Central memory CD4-positive, alpha-beta T cell (primary cell): ENCODE measurements at places on chromosomes 1 and 21.

- DNase-seq: no peak
Measured at GRCh38 chr1:30689901-30690645, 33.3 kb downstream of the MATN1 start.

- DNase-seq: no peak
Measured at GRCh38 chr1:163054181-163054591, 15.0 kb upstream of the RGS4 start.

DNA sequence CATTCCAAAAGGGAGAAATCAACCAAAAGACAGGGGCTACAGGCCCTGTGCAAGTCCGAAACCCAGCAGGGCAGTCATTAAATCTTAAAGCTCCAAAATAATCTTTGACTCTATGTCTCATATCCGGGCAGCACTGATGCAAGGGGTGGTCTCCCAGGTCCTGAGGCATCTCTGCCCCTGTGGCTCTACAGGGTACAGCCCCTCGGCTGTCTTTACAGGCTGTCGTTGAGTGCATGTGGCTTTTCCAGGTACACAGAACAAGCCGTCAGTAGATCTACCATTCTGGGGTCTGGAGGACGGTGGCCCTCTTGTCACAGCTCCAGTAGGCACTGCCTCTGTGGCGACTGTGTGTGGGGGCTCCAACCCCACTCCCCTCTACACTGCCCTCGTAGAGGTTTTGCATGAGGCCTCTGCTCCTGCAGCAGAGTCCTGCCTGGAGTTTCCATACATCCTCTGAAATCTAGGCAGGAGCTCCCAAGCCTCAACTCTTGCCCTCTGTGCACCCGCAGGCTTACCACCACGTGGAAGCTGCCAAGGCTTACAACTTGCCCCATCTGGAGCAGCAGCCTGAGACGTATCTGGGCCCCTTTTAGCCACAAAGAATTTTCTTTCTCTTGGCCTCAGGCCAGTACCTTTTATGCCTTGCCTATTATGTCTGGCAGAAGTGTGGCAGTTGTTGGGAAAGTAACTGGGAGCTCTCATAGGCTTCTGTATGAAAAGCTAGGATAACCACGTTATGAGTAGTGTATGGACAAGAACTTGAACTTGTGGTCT, 52.5 kb downstream of the POU2F1 start:
- no peak for DNase-seq

DNA sequence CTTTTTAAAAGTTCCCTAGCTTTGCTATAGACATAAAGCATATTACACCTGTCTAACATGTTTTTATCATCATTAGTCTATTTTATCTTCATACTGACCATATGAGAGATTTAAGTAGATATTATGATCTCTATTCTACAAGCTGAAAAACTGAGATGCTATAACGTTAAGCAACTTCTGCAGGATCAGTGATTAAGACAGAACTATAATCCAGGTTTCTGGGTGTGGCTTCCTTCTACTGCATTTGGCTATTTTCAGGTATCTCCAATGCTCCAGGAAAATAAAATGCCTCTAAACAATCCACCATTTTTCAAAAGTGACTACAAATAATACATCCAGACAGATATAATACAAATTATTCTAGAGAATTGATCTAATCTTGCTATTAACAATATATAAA, 53.4 kb downstream of the RGS2 start:
- no peak for DNase-seq

DNA sequence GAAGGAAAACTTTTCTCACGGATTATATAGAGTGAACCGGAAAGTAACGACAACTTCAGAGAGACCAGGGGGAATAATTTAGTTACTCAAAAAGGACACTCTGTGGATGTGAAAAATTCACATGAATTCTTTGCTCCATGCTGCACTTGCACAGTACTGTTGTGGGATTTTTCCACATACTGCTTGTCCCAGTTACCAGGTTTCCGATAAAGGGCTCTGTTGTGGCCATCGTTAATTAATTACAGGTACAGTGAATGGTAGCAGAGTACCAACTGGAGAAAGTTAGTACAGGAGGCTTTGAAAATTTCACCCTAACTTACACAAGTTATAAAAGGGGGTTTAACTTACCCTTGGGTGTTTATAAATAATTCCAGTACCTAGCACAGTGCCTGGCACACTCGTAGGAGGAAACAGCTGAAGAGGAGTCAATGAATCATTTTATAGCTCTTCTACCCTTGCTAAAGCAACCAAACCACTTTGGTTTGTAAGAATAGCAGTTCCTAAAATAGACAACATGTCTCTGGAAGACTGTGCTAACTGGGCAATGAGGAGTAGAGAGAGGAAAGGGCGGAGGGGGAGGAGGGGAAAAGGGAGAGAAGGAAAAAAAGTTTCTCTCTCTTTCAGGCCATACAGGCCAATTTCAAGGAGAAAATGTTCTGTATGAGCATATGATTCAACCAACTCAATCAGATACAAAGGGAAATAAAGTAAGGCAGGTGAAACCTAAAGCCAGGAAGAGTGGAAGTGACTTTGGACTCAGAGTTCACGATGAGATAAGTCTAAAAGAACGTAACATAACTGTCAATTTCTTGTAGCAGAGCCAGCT, 98.3 kb upstream of the MAGI3 start:
- no peak for DNase-seq

DNA sequence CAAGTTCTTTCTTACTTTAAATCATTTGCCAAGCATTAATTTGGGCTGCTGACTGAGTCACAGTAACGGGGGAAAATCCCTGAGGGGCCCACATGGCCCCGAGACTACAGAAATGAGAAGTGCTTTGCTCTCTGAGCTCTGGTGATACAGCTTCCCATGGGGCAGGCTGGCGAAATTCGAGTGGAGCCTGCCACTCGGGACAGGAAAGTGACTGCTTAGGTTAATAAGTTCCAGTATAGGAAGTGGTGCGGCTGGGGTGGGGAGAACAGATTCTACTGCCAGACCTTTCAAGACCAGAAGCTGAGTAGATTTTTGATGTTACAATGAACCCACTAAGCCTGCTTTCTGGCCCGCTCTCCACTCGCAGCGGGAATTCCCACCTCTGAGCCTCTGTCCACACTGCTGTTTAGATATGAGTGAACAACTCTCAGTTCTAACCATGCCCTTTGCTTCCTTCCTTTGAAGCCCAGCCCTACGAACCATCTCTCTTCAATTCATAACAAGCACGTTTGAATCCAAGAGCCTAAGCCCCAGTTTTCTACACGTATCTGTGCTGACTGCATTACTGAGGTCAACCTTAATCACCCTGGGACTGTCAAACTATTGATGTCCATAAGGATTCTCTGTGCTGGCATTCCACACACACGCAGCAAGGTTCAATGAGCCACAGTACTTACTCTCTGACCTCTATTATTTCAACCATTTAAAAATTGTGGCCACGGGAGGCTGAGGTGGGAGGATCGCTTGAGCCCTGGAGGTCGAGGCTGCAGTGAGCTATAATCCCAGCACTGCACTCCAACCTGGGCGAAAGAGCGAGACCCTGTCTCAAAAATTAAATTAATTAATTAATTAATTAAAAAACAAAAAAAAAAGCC, 9.6 kb downstream of the ZBTB17 start:
- peak; percentile 24 for DNase-seq

DNA sequence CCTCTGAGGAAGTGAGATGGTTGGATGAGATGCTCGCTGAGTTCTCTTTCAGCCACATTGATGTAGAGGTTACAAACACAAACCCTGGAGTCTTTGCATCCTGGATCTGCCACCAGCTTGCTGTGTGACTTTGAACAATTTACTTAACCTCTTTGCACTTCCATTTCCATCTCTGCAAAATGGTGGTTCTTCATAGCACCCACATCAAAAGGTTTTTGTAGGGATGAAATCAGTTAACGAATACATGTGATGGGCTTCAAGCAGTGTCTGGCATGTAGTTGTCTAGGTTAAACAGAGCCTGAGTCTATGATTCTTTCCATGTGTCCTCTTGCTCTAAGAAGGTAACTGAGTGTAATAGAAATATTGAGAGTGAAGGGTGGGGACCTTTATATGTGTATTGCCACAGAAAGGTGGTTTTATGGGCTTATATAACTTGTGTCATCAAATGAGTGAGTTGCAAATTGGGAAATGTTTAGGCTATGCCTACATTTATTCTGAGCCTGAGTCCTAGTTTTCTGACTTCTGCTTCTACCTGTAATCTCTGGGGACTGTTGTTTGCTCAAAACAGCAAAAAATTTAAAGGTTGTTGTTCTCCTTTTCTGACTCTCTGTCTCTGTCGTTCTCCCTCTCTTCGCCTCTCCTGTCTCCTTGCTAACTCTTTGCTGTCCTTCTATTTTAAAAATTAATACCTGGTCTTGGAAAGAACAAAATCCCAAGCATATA, 27.3 kb upstream of the LRRN2 start:
- no peak for DNase-seq

GRCh38 chr1:214364386-214364785, 83.4 kb downstream of the SMYD2 start:
- no peak for DNase-seq

GRCh38 chr1:206547104-206547503, 39.8 kb downstream of the RASSF5 start:
- DNase-seq: no peak

DNA sequence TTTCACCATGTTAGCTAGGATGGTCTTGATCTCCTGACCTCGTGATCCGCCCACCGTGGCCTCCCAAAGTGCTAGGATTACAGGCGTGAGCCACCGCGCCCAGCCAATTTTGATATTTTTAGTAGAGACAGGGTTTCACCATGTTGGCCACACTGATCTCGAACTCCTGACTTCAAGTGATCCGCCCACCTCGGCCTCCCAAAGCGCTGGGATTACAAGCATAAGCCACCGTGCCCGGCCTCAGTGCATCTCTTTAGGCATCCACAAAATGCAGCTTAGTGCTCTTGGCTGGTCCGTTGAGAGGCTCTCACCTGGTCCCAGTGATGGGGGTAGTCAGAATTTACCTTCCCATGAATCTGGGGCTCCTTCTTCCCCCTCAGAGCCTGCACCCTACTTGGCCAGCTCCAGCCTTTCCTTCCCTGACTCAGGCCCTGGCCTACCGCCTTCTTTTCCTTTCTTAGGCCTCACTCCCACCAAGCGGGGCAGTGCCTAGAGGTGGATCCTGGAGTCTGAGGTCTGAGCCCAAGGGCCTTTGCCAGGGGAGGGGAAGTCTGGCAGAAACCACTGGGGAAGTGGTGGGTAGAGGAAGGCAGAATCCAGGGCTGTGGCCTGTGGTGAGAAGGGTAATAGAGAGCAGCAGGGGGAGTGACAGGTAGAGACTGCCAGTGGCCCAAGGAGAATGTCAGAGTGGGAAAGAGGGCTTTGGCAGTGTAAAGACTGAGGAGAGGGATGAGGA, 3.7 kb downstream of the LENEP start:
- no peak for DNase-seq

GRCh38 chr21:14115646-14116045, 95.1 kb downstream of the LIPI start:
- DNase-seq: no peak

DNA sequence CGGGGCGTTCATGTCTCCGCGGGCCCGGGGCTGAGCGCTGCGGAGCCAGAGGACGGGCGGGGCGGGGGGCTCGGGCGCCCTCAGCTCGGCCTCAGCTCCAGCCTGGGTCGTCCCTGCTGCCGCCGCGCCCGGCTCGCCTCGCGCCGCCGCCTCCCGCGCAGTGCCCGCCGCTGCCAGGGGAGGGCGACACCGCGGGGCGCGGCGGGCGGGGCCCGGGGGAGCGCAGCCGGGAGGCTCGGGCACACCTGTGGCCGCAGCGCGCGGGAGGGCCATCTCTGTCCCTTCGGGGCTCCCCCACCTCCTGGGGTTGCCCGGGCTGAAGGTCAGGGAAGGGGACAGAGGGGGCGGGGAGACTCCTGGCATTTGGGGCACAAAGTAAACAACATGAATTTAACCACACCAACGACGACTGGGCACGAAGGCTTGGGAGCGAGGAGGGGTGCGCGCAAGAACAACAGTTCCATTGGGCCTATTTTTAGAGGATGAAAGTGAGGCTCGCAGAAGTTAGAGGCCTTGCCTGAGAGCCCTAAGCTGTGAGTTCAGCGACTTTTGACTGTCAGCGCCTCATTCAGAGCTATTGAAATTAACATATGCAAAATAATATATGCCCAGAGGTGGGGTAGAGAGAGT, at the start of gene FAM131C:
TSS of gene FAM131C (minus strand) at position 162 of the 630 bp plus-strand sequence. CDS start 209 bp downstream, outside the sequence.
- DNase-seq: peak; percentile 28

DNA sequence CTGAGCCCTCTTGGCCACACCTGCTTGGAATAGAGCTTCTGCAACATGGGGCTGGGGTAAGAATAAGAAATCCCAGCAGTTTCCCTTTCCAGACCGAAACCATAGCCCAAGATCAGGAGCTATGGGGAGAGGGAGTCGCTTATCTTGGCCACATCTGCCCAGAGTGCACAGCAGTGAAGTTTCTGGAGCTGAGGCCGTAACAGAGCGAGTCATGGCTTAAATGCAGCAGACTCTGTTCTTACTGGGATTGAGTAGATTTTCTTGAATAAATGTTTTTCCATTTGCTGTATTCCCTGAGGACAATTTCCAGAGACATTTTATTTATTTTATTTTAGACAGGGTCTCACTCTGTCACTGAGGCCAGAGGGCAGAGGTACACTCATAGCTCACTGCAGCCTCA, 33.5 kb downstream of the CFAP57 start:
- DNase-seq: no peak

- no peak for DNase-seq
Measured at GRCh38 chr21:38280454-38280853, 23.7 kb downstream of the KCNJ15 start.

DNA sequence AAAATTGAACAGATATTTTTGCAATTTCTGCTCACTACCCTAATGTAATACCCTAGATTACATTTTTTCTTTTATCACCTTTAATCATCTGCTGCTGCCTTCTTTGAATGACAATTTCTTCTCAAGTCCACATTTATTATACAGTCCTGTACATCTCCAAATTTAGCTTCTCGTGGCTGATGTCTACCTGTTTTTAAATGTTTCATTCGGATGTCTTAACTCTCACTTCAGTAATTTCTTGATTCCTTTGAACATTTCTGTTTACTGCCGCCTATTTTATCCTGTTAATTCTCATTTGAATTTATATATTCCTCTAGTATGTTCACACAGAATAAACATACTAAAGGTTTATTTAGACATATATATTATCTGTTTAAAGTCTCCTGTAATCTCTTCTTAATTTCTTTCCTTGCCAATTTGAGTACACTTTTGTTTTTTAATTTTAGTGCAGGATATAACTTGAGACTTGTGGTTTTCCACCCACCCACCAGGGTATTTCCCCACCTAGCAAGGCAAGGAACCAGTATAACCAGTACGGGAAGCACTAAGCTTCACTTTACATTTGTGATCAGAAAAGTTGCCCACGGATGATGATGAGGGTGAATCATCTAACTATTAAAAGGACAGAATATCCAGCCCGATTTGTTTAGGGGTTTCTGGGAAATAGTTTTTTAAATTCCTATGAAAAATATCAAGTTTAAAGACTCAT, 12.7 kb downstream of the INSL5 start:
- peak; percentile 41 for DNase-seq

GRCh38 chr1:69929308-69930057, 275.9 kb downstream of the LRRC40 start:
- DNase-seq: no peak

- DNase-seq: no peak
Measured at GRCh38 chr1:9722378-9722749, 70.8 kb downstream of the PIK3CD start.
